ENCODE measurements at places on chromosomes 7 and 10. TPM values are rescaled to one million over a fixed set of nuclear protein-coding genes. Genes with fewer than 3 reads are reported as not detected.

MMRN2 gene
- total RNA-seq = 14.9 TPM

PILRA gene
- 0.12 TPM for total RNA-seq

AGAP4 gene
- total RNA-seq = 2.6 TPM

CLDN3 gene
- total RNA-seq = 0.12 TPM

PDE6C gene
- total RNA-seq = not detected

ZNF804B gene
- total RNA-seq = not detected

Measured in uterine smooth muscle cell (primary cell).